ENCODE measurements at places on chromosomes 6 and 20. TPM values are rescaled to one million over a fixed set of nuclear protein-coding genes. Genes with fewer than 3 reads are reported as not detected.

- peak; percentile 20 for DNase-seq
- no peaks in the 10 kb centered on the region for H3K27me3 ChIP-seq
- no peak overlapping the region for H3K27ac ChIP-seq
- H3K36me3 ChIP-seq = no peaks in the 10 kb centered on the region
Observed at GRCh38 chr20:50356962-50357782, 153.0 kb upstream of the PTPN1 start.

Gene FAM184A
- 1.1 TPM for total RNA-seq

DNA sequence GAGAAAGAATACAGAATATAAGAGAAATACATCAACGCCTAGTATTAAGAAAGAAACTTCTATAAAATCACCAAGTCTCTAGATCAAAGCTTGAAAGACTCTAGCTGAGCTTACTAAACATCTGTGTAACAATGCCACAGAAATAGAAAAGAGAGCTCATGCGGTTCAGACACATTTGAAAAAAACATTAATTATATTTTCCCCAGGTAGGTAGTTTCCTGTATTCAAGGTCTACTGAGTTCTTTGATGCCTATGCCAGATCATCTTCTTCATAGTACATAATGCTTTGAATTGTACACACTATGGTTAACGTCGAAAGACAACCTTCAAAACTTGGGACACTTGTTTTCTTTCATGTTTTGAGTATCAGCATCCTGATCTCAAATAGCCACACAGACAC is 11.3 kb downstream of the MOXD1 start:
- no peaks in the 10 kb centered on the region for H3K4me1 ChIP-seq
- H3K27ac ChIP-seq = no peak overlapping the region
- no peaks in the 10 kb centered on the region for H3K36me3 ChIP-seq
- H3K4me3 ChIP-seq = no peak overlapping the region
- no peak for DNase-seq

Gene C6orf58
- total RNA-seq = not detected

- H3K27ac ChIP-seq = peak overlapping the region; percentile 98
- H3K4me3 ChIP-seq = peak overlapping the region; percentile 83
- DNase-seq = peak; percentile 75
- no peaks in the 10 kb centered on the region for H3K27me3 ChIP-seq
- peaks cover 8% of the 10 kb centered on the region for H3K36me3 ChIP-seq
- H3K4me1 ChIP-seq = peaks cover 39% of the 10 kb centered on the region
Observed at GRCh38 chr6:144286503-144287393, 1.6 kb downstream of the UTRN start.

All from heart left ventricle (tissue), 16 donors.